ENCODE measurements at places on chromosomes 12 and 14. TPM values are rescaled to one million over a fixed set of nuclear protein-coding genes. Genes with fewer than 3 reads are reported as not detected.

- no peak overlapping the region for H3K4me3 ChIP-seq
- H3K36me3 ChIP-seq: no peaks in the 10 kb centered on the region
- peaks cover 4% of the 10 kb centered on the region for H3K4me1 ChIP-seq
- no peak overlapping the region for H3K27ac ChIP-seq
- H3K27me3 ChIP-seq: no peaks in the 10 kb centered on the region
These were observed 32.6 kb upstream of the ARHGAP5 start for GRCh38 chr14:32044454-32044853.

DNA sequence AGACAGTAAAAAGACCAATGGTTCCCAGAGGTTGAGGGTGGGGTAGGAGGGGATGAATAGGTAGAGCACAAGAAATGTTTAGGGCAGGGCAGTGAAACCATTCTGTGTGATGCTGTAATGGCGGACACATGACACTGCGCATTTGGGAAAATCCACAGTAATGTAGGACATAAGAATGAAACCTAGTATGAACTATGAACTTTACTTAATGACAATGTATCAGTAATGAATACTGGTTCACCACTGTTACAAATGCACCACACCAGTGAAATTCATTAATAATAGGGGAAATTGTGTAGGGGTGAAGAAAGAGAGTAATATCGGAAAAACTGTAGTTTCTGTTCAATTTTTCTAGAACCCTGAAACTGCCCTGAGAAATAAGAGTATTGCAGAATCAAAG, 5.6 kb downstream of the ERH start:
- H3K27me3 ChIP-seq: no peaks in the 10 kb centered on the region
- H3K36me3 ChIP-seq: no peaks in the 10 kb centered on the region
- no peak overlapping the region for H3K4me3 ChIP-seq

DNA sequence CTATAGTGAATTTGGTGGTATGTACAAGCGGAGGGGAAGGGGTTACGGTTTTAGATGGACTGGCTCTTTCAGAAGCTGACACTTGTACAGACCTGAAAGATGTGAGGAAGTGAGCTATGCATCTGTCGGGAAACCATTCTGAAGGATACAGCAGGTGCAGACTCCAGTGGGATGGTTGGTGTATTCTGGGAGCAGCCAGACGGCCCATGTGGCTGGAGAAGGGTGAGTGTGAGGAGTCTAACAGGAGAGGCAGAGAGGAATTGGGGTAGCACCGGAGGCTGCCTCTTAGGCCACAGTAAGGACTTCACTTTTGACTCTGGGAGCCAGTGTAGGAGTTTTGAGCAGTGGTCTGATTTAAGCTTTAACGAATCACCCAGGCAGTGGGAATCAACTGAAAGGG, 90.7 kb downstream of the APAF1 start:
- no peak for DNase-seq
- H3K4me3 ChIP-seq: no peak overlapping the region
- no peaks in the 10 kb centered on the region for H3K4me1 ChIP-seq
- H3K36me3 ChIP-seq: no peaks in the 10 kb centered on the region
- H3K27me3 ChIP-seq: no peaks in the 10 kb centered on the region

- no peak overlapping the region for H3K4me3 ChIP-seq
- H3K4me1 ChIP-seq: peaks cover 5% of the 10 kb centered on the region
- H3K27me3 ChIP-seq: no peaks in the 10 kb centered on the region
- H3K27ac ChIP-seq: no peak overlapping the region
- no peak for DNase-seq
These were observed 13.6 kb downstream of the CACNA2D4 start for GRCh38 chr12:1904875-1905274.

DNA sequence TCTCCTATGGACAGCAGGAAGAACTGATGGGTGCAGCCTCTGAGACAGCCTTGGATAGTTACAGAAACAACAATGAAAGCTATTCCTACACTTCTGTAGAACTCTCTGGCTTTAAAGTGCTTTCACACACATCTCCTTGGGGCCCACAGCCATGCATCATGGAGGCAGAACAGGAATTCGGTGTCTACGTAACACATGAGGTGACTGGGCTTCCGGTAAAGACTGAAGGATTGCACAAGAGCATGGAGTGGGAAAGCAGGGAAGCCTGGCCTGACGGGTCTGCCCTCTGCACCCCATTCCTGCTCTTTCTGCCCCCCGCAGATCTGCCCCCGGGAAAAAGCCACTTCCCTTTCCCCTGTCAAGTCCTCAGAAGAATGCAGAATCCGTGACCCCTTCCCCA, 82.6 kb downstream of the VWF start:
- H3K36me3 ChIP-seq: no peaks in the 10 kb centered on the region
- H3K4me3 ChIP-seq: no peak overlapping the region
- no peaks in the 10 kb centered on the region for H3K4me1 ChIP-seq
- H3K27me3 ChIP-seq: no peaks in the 10 kb centered on the region
- H3K27ac ChIP-seq: no peak overlapping the region

DNA sequence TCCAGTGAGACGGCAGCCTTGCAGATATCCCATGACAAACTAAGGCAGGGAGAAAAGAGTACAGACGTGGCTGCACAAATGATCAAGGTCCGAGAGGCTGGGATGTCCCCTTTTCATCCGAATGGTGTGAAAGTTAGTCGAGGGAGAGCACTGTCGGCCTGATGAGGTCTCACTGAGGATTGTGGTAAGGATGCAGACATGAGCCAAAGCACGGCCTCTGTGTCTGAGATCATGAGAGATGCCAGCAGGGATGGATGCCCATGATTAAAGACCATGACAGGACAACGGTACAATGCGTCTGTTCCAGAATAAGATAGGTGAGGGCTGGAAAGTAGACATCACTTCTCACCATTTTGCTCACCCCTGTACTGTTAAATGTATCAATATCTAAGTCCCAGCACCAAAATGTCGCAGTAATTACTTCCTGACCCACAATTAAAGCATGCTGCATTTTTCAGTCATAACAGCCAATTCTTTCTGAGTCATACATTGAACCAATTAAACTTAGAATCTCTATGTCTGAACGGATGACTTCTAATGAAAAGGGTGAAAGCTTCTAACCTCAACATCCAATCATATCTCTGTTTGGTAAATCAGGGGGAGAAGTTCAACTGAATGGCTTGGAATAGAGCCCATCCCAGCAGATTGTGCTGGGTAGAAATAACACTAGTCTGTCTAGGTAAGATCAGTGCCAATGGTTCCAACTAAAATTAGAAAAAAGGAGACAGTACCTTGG, 249.6 kb upstream of the SOX5 start:
- DNase-seq: no peak
- no peak overlapping the region for H3K27ac ChIP-seq
- H3K36me3 ChIP-seq: no peaks in the 10 kb centered on the region
- no peaks in the 10 kb centered on the region for H3K4me1 ChIP-seq

GRCh38 chr12:51722431-51722830, 126.1 kb downstream of the FIGNL2 start:
- DNase-seq: no peak
- no peak overlapping the region for H3K27ac ChIP-seq
- no peak overlapping the region for H3K4me3 ChIP-seq

DNA sequence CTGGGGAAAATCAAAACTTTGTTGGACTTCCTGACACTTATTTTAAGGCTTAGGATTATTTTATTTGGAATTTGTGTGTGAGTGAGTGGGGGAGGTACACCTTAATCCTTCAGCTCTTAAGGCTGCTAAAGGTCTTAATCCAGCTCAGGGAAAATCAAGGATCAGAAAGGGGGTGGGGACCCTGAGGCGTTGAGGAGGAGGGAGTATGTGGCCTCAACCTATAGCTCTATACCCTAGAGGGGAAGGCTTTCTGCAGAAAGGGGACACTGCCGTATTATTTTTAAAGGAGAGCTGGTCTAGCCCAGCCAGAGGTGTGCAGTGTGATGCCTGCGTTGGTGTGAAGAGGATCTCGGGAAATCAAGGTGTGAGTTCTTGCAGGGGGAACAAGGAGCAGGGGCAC, 20.0 kb downstream of the IRF2BPL start:
- H3K36me3 ChIP-seq: no peaks in the 10 kb centered on the region
- H3K27me3 ChIP-seq: no peaks in the 10 kb centered on the region
- peaks cover 14% of the 10 kb centered on the region for H3K4me1 ChIP-seq

DNA sequence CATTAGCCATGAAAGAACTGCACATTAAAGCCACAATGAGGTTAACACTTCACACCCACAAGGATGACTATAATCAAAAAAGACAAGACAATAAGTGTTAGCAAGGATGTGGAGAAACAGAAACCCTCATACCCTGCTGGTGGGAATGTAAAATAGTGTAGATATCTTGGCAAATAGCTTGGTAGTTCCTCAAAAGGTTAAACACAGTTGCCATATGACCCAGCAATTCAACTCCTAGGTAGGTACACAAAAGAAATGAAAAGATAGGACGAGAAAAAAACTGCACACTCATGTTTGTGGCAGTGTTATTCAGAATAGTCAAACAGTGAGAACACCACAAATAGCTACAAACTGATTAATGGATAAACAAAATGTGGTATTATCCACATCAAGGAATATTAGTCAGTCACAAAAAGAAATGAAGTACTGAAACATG, 93.5 kb downstream of the ATXN2 start:
- H3K27ac ChIP-seq: no peak overlapping the region
- peaks cover 64% of the 10 kb centered on the region for H3K36me3 ChIP-seq
- DNase-seq: no peak
- H3K27me3 ChIP-seq: no peaks in the 10 kb centered on the region
- no peaks in the 10 kb centered on the region for H3K4me1 ChIP-seq

DNA sequence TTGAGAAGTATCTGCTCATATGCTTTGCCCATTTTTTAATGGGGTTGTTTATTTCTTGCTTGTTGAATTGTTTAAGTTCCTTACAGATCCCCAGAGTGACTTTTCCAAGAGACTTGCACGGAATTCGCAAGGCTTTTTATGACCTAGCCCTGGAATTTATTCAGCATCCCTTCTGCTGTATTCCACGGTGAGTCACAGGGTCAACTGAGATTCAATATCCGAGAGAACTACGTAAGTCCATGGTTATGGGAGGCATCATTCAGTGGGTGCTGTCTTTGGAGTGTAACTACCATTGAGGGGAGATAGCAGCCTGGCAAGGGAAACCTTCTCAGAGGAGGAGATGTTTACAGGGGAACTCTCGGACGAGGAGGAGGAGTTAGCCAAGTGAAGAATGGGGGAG, 20.9 kb upstream of the GPRC5A start:
- H3K4me1 ChIP-seq: no peaks in the 10 kb centered on the region
- no peaks in the 10 kb centered on the region for H3K36me3 ChIP-seq
- H3K4me3 ChIP-seq: no peak overlapping the region
- no peak for DNase-seq

DNA sequence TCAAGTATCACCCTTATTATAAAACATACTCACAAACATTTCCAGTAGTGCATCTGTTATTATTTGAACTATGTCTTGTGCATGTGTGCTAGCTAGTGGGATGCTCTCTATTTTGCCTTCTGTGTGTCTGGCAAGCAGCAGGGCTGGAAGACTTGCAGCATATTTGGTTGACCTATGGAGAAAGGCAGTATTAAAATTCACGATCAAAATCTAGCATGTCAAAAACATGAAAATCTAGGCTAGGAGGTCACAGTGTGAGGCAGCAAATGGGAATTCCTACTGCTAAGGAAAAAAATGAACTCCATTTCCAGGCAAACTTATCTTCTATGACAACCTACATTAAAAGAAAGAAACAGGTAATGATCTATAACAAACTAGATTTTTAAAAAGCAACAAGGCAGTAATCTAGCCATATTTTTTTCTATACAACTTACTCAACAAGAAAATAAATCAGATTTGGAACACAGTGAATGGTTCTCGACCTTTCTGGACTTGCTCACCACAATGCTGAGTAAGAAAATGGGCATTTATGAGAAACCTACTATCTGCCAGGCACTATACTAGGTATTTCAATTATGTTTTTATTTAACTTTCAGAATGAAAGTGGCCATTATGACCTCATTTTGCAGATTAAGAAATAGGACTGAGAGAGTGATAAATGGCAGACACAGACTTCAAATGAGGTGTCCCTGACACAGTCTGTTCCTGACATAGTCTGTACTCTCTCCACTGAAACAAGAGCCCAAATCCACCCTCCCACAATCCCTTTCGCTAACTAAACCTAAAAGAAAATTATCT, 96.8 kb downstream of the TXNDC16 start:
- no peak for DNase-seq
- no peaks in the 10 kb centered on the region for H3K36me3 ChIP-seq
- no peaks in the 10 kb centered on the region for H3K4me1 ChIP-seq
- H3K4me3 ChIP-seq: no peak overlapping the region

DNA sequence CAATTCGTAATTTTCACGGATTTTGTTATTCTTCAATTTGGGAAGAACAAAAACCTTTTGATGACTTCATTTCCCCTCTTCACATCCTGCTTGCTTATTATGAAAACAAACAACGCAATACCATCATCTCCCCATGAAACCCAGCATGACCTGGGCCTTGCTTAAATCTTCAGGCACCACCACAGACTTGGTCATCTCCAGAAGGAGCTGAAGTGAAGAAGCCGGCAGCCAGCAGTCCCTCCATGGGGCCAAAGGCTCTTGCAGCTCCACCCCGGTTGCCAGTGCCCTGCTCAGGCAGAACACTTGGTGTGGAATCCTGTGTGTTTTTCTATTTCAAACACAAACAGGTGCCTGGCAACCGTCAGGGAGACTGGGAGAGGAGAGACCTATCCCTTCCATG, 982.9 kb upstream of the TMEM132C start:
- H3K4me3 ChIP-seq: no peak overlapping the region
- no peak for DNase-seq
- no peak overlapping the region for H3K27ac ChIP-seq
- no peaks in the 10 kb centered on the region for H3K4me1 ChIP-seq
- H3K36me3 ChIP-seq: no peaks in the 10 kb centered on the region

GRCh38 chr14:69268763-69269162, 8.8 kb downstream of the GALNT16 start:
- H3K27ac ChIP-seq: no peak overlapping the region
- H3K4me3 ChIP-seq: no peak overlapping the region
- no peaks in the 10 kb centered on the region for H3K36me3 ChIP-seq
- no peaks in the 10 kb centered on the region for H3K27me3 ChIP-seq

DNA sequence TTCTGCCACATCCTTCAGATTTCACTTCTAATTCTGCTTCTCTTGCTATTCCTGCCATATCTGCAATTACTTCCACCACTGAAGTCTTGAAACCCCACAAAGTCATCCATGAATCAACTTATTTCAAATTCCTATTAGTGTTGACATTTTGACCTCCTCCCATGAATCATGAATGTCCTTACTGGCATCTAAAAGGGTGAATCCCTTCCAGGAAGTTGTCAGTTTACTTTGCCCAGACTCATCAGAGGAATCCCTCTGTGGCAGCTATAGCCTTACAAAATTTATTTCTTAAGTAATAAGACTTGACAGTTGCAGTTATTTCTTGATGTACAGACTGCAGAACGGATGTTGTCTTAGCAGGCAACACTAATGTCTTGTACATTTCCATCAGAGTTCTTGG, 162.9 kb downstream of the PCNX1 start:
- H3K27me3 ChIP-seq: no peaks in the 10 kb centered on the region
- H3K36me3 ChIP-seq: no peaks in the 10 kb centered on the region
- DNase-seq: no peak
- H3K27ac ChIP-seq: no peak overlapping the region

The TEX52 gene
- polyA plus RNA-seq: not detected

The CLEC7A gene
- 3.9 TPM for polyA plus RNA-seq

The PRKD1 gene
- 7.7 TPM for polyA plus RNA-seq

The BEGAIN gene
- polyA plus RNA-seq: 13.7 TPM

The PTPRO gene
- polyA plus RNA-seq: 2.8 TPM

The LBHD2 gene
- polyA plus RNA-seq: not detected

Measured in adrenal gland (tissue), 19 donors.